NCI-H526 (cell line): ENCODE measurements at places on chromosomes 11 and 22.

GRCh38 chr11:58647866-58648265, 25.4 kb downstream of the CNTF start:
- DNase-seq, result no peak

DNA sequence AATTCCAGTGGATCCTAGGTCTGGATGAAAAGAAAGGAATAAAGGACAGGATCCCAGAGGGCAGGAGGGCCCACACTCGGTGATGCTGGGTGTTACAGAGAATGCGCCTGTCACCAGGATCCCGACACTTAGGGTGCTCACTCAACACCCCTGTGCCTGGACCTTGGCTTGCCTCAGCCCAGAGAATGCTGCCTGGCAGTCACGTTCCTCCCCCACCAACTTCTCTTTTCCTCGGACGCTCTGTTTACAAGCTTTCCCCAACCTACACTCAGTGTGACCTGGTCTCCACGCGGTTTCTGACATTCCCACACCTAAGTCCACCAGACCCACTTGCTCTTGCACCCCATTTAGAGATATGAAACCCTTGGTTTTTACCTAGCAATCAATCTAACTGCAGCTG, 38.0 kb upstream of the ETS1 start:
- DNase-seq, result no peak

- DNase-seq, result no peak
These were observed 32.5 kb downstream of the PDE3B start for GRCh38 chr11:14676068-14676467.

DNA sequence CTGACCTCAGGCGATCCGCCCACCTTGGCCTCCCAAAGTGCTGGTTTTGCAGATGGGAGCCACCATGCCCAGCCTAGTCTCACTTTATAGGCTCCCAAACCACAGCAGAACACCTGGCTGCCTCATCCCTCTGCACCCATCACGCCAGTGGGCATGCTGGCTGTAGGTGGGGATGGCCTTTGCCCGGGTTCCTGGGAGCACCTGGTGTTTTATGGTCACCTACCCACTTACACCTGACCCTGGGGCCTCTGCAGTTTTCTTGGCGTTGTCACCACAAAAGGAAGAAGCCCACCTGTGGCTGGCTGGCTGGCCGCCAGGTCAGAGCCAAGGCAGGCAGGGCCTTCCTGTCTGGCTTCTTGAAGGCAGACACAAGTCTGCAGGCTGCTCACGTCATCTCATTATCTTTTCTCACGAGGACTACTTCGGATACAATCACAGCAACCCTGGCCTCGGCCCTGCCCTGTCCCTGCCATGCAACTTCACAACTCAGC, 8.2 kb downstream of the RRP7A start:
- no peak for DNase-seq

DNA sequence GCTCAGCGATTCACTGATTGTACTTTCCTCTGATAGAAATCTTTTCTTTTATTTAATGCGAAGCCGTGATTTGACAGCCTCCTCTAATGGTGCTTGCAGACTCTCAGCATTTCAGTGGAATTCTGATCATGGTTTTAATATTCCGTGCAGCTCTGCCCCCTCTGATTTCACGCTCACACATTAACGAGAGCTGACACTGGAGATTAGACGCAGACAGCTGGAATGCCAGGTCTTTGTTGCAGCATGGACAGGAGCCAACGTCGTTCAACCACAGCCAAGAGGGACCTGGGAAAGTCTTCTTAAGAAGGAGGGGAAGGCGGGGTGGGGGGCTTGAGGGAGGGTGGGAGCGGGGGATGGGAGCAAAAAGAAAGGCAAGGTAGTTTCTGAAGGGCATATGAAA, 186.4 kb downstream of the BLID start:
- no peak for DNase-seq

DNA sequence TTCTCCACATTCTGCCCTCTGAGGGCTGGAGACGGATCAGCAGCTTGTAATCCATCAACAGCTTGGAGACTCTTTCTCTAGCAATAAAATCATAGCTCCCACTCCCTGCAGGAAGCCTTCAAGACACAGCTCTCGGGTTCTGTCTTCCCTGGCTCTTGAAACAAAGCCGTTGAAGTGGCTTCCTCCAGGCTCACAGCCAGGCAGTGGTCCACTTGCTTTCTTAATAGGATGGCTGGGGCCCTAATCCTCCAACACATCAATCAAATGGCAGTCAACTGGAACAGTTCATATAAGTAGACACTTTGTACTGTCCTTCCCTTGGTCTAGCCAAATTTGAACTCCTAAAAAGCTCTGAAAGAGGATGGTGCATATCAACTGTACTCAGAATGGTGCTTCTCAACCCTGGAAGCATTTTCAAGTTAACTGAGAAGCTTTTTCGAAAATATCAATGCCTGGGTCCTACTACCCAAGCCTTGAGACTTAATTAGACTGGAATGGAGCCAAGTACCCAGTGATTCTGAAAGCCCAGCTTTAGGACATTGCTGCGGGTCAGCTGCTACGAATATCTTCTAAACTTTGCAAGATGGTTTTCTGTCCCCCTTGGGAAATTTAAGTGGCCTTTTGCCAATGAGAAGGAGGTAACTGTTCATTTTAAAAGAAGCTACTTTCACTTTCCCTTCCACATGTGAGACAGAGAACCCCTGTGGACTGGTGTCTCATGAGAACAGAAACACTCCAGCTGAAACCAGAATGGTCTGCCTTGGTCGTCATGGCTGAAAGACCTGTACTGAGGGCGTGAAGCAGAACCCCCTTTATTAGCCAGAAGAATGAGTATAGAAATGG, 74.7 kb downstream of the SC5D start:
- no peak for DNase-seq

DNA sequence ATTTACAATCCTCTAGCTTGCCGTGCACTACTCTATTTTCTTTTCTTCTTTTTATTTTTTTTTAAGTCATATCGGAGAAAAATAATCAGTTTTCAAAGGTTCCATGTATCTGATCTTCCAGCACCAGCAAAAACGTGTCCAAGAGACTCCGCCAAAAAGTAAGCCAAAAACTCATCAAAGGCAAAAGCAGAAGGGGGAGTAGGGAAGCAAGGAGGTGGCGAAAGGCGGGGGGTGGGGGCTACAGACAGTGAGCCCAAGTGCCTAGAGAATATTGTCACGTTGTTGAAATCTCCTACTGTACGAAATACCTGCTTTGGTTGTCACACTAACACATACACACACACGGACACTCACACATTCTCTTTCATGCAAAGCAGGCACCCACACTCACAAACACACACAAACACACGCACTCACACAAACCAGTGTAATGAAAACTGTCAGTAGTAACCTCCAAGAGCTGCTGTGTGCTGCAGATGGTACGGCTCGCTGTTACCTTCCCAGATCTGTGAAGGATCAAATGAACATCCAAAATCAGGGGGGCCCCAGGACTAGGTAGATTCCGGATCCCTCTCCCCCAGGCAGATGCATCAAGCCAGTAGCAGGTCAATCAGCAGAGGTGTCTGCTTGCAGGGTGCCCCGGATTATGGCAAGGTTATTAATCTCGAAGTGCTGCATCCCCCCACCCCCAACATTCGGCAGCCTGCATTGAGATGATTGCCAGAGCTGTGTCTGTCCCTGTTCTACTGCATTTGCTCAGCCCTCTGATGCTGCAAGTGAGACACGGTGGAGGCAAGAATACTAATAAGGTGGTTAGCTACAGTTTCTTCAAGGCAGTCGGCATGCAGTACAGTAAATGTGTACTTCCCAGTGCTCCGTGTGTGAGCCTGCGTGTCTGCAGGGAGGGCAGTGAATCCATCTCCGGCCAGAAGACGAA, at the start of gene LRRC4C:
Gene LRRC4C, minus strand, starts transcription at position 188 of the 937 bp plus-strand sequence.
- no peak for DNase-seq

DNA sequence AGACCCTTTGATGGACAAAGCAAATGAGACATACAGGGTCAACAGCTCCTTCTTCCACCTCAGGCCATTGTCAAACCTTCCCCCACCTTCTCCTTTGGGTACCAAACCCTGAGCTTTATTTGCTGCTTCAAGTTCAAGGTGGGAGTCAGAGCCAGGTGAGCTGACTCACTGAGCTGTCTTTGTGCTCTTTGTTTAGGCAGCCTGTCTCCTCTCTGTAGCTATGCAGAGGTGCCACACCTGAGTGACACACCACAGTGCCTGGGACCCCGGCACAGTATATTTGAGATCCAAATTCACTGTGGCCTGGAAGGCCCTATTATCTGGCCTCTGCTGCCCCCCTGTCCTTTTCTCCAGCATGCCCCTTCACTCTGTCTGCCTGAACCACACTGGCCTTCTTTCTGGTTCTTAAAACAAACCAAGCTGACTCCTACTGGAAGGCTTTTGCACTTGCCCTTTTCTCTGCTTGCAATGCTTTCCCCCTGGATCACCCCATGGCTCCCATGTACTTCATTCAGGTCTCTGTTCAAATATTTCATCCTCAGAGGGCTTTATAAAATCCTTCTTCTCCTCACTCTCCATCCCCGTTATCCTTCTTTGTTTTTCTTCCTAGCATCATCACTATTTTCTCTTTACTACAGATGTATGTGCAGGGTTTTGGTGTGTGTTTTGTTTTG, 16.1 kb downstream of the LMO2 start:
- DNase-seq, result no peak

- DNase-seq, result no peak
These were observed 17.1 kb upstream of the CSRP3 start for GRCh38 chr11:19218786-19219460.

DNA sequence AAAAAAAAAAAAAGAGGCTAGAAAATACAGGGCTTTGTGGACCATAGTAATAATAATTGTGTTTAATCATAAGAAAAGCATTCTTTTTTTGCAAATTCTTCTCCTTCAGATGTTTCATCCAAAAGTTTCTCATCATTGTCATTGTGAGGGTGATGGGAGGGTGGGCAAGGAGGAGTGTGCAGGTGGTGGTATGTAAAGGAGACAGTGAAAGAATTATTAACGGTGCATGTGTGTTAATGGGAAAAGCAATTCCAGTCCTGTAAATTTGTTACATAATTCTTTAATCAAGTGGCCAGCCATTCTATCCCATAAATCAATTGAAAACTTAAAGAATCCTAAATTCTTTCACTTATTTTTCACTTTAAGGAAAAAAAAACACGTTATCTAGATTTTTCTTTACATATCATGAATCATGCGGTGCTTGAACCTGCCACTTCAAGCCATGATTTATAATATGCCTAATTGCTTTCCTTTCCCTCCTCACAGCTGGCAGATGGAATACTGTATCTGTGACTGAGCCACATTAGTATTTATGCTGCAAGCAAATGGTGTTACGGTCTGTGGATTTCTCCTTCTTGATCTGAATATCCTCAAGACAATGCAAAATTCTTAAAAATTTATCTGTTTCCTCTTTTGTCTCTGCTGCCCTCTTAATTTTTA, 318.5 kb downstream of the JRKL start:
- DNase-seq, result peak; percentile 26

DNA sequence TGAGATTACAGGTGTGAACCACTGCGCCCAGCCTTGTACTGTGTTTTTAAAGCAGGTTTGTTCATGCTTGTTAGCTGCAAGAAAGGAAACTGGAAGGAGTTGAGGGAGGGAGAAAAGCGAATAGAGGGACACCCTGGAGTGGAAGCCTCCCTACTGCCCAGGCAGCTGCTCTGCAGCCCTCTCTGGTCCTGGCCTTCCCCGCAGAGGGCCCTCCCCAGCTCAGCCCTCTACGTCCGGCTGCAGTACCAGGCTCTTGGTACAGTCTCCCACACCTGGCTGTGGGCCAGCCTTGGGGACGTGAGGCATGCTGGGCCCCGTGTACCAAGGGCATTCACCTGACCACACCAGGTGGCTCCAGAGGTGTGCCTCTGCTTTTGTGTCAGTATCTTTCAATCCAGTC, 70.8 kb downstream of the MED15 start:
- DNase-seq, result no peak

- DNase-seq, result no peak
These were observed 22.7 kb upstream of the P2RY2 start for GRCh38 chr11:73195191-73196007.

- DNase-seq, result peak; percentile 64
These were observed 2.2 kb downstream of the MADD start for GRCh38 chr11:47271961-47272661.

GRCh38 chr22:19238900-19239299, 52.6 kb downstream of the CLTCL1 start:
- DNase-seq, result no peak

DNA sequence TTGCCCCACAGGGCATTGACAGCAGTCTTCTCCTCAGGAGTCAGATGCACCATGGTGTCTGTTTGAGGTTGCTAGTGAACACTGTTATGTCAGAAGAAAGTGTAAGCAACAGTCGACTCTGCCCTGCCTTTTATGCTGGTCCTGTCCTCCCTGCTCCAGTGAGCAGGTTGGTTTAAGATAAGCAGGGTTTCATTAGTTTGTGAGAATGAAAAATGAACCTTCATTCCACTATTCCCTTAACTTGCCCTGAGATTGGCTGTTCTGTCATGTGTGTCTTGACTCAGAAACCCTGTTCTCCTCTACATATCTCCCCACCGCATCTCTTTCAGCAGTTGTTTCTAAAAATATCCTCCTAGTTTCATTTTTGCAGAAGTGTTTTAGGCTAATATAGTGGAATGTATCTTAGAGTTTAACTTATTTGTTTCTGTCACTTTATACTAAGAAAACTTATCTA, at the start of gene HBD:
Gene HBD, minus strand, starts transcription at position 103 of the 454 bp plus-strand sequence. Its CDS starts 50 bp downstream, at position 53.
- DNase-seq, result no peak

GRCh38 chr11:1196516-1197391, 26.1 kb upstream of the MUC5B start:
- DNase-seq, result no peak

- DNase-seq, result peak; percentile 84
These were observed 3.8 kb downstream of the DCPS start for GRCh38 chr11:126307706-126308105.

- DNase-seq, result no peak
These were observed 211.0 kb upstream of the DDI1 start for GRCh38 chr11:103825469-103825868.

DNA sequence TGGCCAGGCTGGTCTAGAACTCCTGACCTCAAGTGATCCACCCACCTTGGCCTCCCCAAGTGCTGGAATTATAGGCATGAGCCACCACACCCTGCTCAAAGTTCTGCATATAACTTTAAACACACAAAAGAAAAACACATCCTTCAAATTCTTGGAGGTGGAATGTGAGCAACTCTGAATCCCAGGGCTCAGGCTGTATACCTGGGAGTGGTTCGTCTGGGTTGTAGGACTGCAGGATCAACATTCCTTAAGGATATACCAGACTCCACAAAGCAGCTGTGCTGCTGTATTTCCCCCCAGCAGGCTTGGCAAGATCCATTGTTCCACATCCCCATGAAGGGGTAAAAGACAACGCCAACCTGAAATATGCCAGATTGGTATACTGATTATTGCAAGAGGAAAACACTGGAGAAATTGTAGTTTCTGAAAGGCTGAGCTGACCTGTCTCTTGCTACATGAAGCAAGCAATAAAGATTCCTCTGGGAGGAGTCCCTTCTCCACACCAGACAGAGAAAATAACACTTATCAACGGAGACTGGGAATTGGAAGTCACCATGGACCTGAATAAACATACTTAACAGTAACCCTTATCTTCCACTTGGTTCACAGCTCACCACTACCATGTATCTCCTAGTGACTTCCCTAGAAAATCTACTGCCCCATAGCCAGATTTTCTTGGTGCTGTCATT, 12.2 kb upstream of the RPS3 start:
- DNase-seq, result no peak

DNA sequence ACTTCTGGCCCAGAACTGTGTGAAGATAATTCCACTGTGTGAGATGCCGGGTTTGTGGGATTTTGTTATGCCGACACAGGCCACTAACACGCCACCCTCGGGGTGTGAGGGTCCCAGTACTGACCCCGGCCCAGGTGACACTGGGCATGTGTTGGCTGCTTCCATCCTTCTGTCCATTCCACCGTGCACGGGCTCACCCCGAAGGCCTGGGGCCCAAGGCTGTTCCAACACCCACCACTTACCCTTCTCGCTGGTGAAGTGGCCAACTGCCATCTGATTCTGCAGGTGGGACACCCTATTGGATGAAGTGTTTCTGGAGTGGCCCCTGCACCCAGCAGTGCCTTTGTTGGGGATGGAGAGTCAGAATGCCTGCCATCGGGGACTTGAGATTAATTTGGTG, 1307.5 kb downstream of the BRD1 start:
- DNase-seq, result no peak
